ENCODE measurements at places on chromosomes 16 and 17.

GRCh38 chr16:29807426-29808218 lies 1.3 kb downstream of the MAZ start:
- peak; percentile 89 for DNase-seq

DNA sequence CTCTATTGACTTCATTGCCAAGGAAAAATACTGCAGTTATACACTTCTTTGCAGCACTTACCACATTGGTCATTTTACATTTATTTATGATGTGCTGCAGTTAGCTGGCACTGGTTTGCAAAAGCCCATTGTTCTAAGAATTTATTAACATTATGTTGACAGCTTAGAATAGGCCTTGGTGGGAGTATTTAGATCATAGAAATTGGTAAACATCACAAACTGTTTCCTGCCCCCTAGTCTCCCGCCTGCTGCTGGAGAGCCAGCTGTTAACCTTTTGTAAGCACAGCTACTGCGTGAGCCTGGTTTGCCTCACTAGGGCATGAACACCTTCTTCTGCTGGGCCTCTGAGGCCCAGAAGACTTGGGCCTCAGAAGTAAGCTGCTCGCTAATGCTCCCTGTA lies 651.4 kb upstream of the GOT2 start:
- DNase-seq: no peak

DNA sequence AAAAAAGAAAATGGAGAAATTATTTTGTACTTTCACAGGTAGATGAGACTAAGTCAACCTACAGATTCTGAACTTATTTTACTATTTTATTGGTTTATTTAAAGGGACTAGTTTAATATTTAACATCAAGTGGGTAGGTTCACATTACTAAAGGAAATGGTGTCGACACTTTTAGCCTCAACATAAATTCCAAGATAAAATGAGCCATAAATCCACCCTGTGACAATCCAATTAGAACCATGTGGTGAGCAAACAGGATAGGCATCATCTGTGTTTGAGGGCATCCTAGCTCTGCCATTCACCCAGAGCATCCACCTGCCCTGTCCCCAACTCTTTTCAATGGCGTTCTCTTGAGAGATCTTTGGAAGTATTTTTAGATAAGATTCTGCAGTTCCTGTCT lies 92.8 kb upstream of the PMFBP1 start:
- no peak for DNase-seq

DNA sequence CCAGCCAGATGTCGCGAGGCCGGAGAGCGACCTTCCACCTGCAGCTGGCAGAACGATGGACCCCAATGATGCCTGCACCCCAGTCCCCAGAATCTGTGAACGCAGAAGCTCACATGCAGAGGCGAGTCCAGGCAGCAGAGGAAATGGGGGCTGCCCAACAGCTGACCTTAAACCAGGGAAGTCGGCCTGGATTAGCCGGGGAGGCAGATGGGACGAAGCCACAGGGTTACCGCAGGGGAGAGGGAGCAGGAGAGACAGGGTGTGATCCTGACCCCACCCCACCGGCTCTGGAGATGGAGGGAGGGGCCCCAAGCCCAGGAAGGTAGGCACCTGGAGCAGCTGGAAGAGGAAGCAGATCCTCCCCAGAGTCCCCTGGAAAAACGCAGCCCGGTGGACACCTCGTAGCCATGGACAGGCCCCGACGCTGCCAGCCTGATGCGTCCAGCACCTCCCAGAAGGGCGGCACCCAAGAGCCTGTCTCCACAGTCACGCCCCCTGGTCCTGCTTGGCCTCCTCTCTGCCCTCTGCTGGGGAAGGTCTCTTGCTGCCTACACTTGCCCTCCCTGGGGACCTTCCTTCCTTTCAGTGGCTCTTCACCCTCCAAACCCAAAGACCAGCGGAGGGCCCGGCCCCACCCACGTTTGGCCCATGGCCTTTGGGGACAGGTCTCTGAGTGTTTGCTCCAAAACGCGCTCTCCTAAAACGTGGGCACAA lies 37.3 kb downstream of the PIEZO1 start:
- DNase-seq: no peak

DNA sequence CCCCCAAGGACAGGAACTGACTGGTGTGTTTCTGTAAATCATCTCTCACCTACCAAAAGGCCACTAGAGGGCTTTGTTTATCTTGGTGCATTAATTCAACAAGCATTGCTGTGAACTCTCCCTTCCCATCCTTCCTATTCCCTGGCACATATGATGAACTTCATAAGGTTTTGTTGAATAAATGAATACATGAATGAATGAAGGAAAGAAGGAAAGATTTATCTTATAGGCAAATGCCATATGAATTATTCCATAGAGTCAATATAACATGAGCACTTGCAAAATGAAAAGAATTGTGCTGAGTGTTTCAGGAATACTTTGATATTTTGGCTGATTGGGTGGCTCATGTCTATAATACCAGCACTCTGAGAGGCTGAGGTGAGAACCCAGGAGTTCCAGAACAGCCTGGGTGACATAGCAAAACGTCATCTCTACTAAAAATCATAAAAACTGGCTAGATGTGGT lies 4.3 kb downstream of the SPDYE4 start:
- DNase-seq: peak; percentile 20

DNA sequence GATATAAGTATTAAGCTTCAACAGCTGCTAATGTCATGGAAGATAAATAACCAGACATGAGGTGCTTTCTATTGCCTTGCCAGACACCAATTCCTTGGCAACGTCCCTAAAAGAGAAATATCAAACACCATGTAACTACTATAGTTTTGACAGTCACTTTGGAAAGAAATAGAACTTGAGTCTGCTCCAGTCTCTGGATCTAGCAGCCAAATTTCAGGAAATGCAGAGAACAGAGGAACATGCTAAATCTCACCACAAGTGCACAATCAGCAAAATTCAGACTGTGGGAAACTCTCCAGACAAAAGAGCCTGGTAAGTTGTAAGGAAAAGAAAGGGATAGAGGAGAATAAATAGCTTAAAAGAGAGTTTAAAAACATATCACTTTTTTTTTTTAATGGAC lies 28.4 kb upstream of the TANC2 start:
- no peak for DNase-seq

- DNase-seq: no peak
Observed at GRCh38 chr17:39899215-39899614, 19.2 kb downstream of the GSDMB start.

DNA sequence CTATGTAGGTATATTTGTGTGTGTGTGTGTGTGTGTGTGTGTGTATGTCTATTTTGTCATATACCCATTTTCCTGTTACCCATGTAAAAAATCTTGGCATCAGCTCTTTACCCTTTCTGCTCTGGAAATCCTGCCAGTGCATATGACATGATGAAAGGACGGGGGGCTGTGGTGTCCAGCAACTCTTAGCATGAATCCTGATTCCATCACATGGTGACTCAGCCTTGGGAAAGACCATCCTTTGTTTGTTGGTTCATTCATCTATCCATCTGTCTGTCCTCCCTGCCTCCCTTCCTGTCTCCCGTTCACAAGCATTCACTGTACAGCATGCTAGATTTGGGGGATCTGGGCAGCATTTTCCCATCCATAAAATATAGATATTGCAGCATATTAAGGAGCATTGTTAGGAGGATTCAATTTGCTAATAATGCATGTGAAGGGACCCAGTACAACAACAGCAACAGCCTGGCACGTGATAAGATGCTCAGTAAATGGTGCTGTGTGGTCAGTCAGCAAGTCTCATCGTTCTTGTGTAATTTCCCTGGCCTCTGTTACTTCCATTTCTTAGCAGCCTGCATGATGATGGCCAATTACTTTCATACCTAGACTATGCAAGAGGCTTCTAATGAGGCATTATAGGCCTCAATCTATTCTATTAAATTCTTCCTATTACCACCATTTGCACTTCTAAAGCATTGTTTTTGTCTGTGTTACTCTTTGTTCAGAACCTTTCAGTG lies 191.0 kb downstream of the PRKCA start:
- no peak for DNase-seq

DNA sequence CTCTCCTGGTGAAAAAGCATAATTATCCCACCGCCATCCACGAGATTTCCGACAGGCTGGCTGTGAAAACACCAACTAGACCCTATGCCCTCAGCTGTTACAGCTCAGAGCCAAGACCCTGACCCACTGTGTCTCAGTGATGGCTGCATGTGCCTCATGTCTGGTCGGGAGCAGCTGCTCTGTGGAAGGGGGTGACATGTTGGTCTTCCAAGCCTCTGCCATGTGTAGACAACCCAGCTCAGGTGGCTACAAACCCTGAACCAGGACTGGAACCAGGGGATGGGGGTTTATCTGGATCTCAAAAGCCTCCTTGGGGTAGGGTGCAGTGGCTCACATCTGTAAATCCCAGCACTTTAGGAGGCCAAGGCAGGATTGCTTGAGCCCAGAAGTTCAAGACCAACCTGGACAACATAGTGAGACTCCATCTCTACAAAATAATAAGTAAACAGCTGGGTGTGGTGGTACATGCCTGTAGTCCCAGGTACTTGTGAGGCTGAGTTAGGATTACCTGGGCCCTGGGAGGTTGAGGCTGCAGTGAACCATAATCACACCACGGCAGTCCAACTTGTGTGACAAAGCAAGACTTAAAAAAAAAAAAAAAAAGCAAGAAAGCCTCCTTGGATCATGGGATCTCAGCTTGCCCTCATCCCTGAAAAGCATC lies 220.3 kb downstream of the CPPED1 start:
- DNase-seq: no peak

DNA sequence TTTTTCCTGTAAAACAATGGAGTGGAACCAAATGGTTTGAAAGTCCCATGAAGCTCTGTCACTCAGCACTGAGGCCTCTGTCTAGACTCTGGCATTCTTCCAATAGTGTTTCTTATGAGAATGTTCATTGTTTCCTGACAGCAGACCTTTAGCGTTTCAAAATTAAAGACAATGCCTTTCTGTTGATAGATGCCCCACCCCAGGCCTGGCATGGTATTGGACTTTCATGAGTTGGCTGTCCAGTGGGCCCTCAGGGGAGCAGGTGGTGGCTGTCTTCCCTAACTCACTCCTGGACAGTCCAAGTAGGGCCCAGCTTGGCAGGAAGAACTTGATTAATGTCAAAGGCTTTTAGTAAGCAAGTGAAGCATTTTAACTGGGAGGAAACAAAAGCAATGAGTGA lies 186.5 kb upstream of the CCL2 start:
- no peak for DNase-seq

DNA sequence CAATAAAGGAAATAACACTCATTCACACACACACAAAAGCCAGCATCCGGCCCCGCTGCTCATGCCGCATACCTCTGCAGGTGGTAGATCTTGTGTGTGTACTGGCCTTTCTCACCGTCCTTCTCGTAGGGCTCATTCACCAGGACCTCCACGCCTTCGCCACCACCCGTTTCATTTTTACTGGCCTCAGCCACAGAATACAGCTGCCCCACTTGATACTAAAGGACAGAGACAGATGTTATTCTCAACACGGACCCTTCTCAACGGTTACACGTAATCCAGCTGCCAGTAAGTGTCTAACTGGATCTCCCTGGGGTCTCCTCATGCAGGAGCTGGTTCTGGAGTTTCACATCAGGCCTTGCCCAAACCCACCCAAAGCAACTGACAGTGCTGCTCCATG lies 9.7 kb downstream of the PITPNA start:
- DNase-seq: no peak

- DNase-seq: no peak
Observed at GRCh38 chr16:86167061-86167460, 268.1 kb downstream of the IRF8 start.

DNA sequence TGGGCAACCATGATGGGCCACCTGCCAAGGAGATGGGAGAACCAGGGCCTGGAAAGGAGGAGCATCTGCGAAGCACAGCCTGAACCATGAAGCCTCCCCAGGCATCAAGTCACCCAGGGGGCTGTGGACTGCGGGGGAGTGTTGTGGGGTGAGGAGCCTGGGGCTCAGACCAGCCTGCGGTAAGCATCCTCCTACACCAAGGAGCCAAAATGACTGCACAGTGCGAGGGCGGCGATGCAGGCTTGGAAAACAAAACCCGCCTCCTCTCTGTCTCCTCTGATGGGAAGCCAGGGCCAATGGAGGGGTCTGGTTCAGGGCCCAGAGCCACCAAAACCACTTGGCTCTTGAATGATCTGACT lies 18.1 kb upstream of the MAF start:
- no peak for DNase-seq

GRCh38 chr16:19843371-19843770 lies 41.3 kb downstream of the GPRC5B start:
- no peak for DNase-seq

DNA sequence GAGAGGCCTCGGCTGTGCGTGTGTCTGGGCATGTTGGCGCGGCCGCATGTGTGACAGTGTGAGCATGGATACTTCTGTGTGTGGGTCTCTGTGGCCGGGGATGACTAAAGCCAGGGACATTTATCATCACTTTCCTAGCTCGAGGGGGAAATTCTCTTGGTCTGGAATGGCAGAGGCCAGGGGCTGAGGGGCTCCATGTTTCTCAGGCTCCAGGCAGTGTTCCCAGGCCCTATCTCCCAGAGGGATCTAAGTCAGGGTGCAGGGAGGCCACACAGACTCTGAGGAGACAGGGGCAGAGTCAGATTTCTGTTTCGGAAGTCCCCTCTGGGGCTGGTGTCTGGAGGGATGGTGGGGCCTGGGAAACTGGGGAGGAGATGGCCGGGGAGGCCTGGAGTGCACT lies 23.7 kb upstream of the SPNS2 start:
- DNase-seq: no peak

DNA sequence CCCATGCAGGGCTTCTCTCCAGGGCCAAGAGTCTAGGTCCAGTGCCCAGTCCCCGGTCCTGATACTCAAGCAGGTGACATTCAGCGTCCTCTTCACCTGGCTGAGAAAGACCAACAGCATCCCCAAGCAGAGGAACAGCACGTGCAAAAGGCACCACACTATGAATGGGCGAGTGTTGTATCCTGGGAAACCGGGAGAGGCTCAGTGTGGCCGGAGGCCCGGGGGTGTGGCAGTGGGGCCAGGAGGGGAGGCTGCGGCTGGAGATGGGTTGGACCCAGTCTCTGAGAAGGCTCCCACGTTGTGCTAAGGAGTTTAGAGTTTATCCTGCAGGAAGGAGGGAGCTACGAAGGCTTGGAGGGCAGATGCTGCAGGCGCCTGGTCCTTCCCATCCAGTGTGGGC lies 13.5 kb downstream of the ABR start:
- no peak for DNase-seq

- no peak for DNase-seq
Observed at GRCh38 chr16:565419-566330, 1.1 kb upstream of the NHLRC4 start.

- peak; percentile 67 for DNase-seq
Observed at GRCh38 chr17:73340093-73340596, 28.3 kb upstream of the CDC42EP4 start.

DNA sequence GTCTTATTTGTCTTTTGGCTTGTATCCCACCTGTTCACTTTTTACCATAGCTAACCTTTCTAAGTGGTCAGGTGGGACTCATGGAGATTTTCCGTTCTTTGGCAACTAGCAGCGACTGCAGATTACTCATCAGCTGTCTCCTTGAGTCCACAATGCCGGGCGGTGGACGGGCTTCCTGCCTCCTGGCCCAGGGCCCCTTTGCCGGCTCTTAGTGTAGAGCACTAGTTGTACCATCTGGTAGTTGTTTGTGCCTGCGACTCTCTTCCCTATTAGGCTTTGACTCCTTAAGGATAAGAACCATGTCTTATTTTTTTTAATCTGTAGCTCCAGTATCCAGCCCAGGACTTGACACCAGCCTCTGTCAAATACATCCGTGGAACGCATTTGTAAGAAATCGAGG lies 399.9 kb downstream of the WWOX start:
- no peak for DNase-seq

Measured in LoVo (cell line).